Esophagus muscularis mucosa (tissue), 4 donors: ENCODE measurements at places on chromosomes 3 and 15.

DNA sequence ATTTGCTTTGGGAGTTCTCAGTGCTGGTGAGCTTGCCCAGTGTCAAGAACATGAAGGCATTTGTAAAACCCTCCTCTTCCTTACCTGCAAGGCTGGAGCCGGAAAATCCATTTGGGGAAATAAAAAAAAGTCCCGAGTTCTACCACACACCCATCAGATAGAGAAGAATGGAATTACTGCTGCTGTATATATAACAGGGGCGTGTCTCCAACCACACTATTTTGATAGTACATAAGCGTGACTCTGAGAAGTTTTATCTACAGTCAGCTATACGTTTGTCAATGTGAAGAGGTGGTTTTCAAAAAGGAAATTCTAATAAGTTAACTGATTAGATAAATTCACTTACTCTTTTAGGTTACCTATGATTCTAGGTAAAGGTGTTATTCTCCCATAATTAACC lies 1.3 kb upstream of the CPA3 start:
- no peak for DNase-seq

DNA sequence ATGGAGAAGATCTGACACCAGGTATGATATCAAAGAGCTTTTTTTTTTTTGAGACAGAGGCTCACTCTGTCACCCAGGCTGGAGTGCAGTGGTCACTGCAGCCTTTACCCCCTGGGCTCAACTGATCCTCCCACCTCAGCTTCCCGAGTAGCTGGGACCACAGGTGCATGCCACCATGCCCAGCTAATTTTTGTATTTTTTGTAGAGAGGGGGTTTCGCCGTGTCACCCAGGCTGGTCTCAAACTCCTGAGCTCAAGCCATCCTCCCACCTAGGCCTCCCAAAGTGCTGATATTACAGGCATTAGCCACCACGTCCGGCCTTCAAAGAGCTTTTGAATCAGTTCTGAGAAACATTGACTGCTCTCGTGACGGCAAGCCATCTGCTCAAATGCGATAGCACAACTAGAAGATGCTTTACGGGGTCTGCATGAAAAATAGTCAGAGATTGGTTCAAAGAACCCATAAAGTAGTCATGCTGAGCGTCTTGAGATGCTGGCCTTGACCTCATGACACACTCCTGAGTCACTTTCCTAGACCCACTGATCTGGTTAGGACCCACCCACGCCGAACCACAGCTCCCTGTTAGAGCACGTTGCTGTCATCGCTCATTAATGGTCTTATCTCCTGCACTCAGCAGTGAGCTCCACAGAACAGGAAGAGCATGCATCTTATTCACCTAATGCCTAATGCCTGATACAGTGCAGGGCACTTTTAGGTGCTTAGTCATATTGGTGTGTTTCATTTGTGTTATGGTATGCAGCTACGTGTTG lies 57.0 kb upstream of the NR2F2 start:
- DNase-seq: peak; percentile 79

GRCh38 chr3:64890006-64890405 lies 202.2 kb upstream of the ADAMTS9 start:
- no peak for DNase-seq

DNA sequence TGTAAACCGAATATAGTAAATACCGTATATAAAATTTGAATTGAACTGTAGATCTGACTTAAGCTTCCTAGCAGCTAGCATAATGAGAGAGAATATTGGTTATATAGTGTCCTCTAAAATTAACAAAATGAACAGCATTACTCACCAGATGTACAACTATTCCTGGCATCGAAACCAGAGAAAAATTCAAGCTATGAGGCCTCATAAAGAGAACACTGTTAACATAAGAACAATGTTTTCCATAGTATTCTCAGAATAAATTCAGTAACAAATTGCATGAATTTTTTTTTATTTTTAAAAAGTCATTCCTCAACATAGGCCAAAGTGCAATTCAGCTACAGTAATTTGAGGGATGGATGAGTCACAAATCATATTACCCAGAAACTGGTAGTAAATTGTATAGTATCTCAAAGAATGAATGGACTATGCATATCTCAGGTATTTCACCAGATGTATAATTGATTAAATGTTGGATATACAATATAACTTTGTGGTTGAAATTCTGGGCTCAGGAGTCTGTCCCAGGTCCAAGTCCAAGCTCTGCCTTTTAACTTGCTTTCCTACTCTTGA lies 5.0 kb downstream of the TMEM207 start:
- no peak for DNase-seq

DNA sequence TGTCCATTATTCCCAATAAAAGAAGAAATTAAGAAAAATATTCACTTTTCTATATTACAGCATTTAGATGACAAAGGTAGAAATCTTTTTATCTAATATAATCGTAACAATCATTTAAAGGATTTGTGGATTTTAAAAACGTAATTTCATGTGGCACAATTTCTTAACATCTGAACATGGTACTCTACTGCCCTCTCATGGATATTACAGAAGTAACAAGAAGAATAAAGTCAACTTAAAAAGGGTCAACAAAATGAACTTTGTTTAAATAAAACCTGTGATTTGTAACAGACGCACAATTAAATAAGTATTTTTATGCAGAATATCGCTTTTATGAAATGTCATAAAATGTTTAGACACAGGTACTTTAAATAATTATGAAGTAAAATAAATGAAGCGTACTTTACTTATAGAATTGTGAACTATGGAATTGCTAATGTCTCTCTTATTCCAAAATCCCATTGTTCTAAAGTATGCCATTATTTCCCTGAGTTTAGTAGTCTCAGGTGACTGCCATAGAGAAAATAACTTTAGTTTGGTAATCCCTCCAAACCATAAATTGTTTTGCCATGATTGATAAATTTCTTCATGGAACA lies 366.8 kb upstream of the ZNF385D start:
- no peak for DNase-seq

DNA sequence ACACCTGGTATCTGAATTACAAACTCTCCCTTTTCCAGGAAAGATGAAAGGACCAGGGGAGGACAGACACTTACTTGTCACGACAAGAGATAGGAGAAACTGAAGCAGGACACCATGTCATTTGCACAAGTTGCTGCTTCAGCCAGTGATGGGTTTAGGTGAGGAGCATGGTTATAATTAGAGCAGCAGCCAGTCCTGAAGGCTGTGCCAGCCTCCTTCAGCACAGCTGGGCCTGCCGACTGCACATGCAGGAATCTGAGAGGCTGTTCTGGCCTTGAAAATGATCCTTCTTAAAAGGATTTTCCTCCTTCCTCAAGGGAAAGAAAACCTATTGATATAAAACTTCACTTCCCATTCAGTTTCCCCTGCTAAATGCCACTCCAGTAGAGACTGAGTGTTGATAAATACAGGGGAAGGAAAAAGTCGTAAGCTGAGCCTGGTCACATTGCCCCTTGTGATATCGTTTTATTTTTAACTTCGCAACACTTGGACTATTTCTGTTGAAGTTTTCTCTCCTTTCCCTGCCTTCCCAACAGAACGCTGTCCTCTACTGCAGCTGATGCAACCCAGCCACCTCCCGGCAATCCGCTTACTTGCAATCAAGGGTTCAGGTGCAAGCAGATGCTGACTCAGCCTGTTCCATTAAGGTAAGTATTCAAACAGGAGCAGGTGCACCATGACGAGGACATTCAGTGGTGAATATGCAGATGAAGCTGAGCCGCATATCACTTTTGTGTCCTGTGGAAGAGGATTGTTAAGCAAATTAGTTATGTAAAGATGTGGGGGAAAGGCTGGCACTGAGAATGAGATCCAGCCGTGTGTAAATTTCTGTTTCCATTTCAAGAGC lies at the start of gene FBXO40:
Gene FBXO40, plus strand, starts transcription at position 524 of the 847 bp plus-strand sequence. CDS start 27,197 bp downstream, outside the sequence.
- no peak for DNase-seq

DNA sequence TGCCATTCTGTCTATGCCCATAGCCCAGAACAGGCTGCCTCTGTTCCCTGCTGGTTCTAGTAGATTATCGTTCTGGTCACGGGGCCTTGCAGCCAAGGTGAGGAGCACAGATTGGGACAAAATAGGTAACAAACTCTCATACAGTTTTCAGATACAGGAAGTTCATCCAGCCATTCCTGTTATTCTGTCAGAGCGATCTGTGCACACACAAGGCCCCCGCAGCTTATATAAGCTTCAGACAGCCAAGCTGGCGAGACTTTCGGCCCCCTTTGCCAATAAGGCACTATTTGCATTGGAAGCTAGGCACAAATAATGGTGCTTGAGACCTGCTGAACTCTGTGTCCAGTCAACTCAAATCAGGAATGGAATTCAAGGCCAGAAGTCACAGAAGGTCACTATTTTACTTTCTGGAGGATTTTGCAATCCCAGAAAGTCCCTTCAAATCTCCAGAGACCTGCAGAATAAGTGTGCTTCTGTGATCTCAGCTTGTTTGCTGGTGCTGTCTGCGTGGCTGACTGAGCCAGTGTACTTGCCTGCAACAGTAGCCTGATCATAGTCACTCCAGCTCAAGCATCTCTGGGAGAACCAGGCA lies 69.4 kb downstream of the BFSP2 start:
- DNase-seq: no peak

GRCh38 chr15:39194106-39194830 lies 386.6 kb upstream of the THBS1 start:
- DNase-seq: no peak

GRCh38 chr15:33742306-33742705 lies 226.0 kb upstream of the CHRM5 start:
- peak; percentile 74 for DNase-seq

DNA sequence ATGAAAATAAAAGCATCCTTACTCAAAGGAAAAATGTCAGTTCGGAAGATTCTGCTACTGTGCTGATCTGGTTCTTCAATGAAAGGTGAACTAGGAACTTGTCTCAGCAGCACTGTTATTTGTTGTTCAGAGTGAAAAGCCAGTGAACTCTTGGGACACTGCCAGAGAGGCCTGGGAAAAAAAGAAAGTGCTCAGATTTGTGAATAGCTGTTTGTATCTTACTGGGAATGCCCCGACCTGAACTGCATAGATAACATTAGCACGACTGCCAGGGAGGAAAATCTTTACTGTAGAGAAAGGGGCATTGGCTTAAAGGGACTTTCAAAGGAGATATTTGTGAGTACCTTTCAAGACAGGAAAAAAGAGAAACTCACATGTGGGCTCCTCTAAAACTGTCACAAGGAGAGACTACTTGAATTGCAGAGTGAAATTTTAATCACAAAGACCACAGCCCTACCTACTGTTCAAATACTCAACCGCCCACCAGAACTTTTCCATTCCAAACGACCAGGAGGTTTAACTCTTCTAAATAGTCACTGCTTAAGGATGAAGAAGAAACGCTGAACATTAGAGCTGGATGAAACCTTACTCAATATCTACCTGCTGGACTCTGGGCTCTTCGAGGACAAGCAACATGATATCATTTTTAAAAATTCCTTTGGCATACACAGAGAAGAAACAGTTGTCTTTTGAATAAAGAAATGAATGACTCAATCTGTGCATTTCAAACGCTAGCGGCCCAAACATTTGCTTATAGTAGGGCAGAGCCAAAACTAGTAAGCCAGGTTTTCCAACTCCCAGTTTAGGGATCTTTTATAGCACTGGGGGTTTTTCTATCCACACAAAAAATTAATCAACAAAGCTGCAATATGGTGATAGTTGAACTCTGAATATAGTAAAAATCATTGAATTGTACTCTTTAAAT lies 13.4 kb downstream of the TAMM41 start:
- no peak for DNase-seq

DNA sequence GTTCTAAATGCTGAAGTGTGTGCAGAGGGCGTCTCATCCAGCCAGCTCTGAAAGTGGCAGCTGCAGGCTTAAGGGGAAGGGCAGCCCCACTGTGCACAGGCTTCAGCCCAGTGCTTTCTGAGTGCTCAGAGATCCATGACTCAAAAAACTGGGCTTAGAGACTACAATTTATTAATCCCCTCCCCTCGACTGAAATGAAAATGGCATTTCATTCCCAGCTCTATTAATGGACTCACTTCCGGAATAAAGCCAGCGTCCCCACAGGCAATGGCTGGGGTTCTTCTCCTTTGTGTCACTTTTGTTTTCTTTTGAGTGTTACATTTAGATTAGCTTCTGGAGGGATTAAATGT lies 55.5 kb upstream of the PLXNA1 start:
- no peak for DNase-seq

DNA sequence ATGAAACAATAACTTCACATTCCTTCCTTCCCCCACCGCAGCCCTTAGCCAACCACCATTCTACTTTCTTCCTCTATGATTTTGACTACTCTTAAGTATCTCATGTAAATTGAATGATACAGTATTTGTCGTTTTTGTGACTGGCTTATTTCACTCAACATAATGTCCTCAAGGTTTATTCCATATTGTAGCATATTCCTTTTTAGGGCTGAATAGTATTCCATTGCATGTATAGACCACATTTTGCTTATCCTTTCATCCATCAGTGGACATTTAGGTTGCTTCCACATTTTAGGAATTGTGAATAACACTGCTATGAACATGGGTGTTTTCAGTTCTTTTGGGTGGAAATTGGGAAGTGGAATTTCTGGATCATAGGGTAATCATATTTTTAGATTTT lies 106.1 kb downstream of the THSD4 start:
- DNase-seq: no peak

DNA sequence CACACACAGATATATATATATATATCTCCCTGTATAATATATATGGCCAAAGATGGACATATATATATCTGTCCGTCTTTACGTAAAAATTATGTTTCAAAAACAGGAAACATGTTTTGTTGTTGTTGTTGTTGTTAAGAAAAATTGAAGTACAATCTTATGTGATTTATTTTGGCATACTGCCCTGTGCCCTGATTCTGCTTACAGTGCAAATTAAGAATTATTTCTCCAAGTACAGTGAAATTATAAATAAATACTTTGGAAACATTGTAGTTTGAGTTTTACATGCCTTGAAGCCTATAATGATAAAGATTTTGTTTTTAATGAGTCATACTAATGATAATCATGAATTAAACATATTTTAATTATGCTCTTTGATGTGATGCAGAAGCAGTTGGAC lies 994.9 kb downstream of the DIPK2A start:
- DNase-seq: no peak

DNA sequence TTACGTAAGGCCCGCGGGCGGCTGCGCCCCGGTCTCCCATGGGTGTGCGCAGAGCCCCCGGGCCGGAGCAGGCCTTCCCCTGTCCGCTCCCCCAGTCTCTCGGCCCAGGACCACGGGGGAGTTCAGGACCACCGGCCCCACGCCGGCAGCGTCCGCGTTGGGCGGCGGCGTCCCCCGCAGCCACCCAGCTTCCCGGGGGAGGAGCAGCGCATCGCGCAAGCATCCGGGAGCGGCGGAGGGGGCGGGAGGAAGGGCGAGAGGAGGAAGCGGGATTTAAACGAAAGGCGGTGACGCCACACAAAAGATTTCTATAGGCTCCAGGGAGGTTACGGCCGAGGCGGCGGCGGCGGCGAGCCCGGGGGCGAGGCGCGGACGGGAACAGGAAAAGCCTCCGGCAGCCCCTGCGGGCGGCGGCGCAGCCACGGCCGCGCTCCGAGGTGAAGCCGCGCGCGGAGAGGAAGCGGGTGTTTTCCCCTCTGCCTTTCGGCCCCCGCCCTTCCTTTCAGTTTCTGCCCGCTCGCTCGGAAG lies at the start of gene TLNRD1:
Gene TLNRD1, plus strand, starts transcription at position 300 of the 528 bp plus-strand sequence. CDS start 1,349 bp downstream, outside the sequence.
- DNase-seq: peak; percentile 97

DNA sequence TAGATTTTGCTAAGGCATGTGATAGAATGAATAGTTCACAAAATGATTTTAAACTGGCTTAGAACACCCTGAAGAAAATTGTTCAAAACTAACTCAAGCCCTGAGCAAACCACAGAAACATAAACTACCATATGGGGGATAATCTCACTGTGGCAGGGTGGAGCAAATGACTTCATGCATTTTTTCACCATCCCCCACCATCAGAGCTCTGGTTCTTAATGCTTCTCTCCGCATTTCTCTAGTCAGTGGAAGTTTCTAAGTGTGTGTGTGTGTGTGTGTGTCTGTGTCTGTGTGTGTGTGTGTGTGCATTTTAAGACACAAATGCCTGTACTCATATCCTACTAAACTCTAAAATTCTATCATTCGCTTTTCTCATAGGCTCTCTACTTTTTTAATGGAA lies 107.1 kb upstream of the PHLDB2 start:
- no peak for DNase-seq
